Heart left ventricle (tissue), 16 donors: ENCODE measurements at places on chromosomes 11 and 22.

GRCh38 chr11:112292785-112293407 is 32.2 kb upstream of the PLET1 start:
- no peak for DNase-seq

- DNase-seq = peak; percentile 84
These were observed 14.5 kb upstream of the P4HA3 start for GRCh38 chr11:74325649-74326645.

GRCh38 chr11:16926883-16927626 is 87.2 kb downstream of the PLEKHA7 start:
- no peak for DNase-seq

- DNase-seq = no peak
These were observed 122.2 kb downstream of the ABTB2 start for GRCh38 chr11:34235591-34236071.

DNA sequence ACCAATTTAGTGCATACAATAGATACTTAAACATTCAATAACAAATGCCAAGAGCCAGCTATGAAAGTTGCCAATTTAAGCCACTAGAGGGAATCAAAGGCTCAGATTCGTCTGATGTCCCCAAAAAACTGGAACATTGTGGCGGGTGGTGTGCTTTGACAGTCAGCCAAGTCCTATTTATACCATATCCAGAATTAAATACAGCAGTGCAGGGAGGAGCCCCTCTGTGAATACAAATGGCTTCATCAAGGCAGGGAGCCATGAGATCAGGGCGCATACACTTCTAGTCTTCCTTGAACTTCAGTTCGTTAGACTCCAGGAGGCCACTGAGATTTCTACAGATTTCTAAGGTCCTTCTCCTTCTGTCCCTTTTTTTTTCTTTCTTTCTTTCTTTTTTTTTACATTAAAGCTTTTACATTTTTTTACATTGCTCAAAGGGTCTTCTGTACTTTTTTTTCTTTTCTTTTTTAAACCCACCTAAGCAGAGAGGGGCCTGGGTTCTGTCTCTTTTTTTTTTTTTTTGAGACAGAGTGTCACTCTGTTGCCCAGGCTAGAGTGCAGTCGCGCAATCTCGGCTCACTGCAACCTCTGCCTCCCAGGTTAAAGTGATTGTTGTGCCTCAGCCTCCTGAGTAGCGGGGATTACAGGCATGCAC is 41.5 kb upstream of the HSPA8 start:
- DNase-seq = peak; percentile 70

GRCh38 chr11:110856996-110857812 is 145.0 kb upstream of the ARHGAP20 start:
- no peak for DNase-seq

GRCh38 chr11:134564472-134565200 is 152.6 kb upstream of the B3GAT1 start:
- no peak for DNase-seq

GRCh38 chr11:122594986-122595645 is 60.4 kb upstream of the UBASH3B start:
- no peak for DNase-seq

DNA sequence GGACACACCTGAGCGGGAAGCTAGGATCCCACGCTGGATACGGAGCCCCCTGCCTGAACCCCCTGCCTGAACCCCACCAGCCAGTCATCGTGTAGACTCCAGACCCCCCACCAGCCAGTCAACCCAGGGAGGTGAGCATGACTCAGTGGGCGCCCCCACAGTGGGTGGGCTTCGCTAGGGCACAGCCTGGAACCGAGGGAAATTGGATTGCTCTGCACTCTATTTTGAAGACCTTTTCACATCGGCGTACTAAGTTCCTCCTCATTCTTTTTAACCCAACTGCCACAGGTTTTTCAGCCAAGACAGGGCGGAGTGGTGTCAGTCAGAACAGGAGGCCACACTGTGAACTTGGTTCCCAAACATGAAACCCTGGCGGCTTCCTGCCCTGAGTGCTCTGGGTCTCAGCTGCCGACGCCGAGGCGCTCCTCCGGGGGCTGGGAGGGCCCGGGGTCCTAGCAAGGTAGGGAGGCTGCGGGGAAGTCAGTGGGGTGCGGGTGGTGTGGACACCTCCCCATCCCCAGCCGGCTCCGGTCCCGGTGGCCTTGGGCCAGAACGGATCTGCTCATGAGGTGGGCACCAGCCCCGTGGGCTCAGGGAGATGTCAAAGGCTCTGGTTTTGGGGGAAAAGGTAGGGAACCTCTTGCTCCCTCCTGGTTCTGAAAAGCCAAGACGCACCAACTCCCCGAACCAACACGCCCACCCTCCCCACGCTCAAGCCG is 57.0 kb downstream of the BRD1 start:
- DNase-seq = no peak

DNA sequence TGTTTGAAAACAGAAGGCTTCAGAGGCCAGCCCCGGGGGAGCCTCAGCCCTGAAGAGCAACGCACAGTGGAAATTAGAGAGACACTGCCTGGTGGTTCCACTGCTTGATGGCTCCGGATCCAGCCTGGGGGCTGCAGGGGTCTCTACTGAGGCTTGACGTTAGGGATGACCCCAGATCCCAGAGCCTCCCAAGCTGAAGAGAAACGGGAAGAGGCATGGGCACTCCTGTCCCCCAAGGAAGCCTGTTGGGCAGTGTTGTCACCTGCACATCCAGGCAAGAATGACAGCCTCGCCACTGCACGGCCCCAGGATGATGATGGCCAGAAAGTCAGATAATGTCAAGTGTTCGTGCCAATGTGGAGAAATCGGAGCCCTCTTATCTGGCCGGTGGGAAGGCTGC is 56.8 kb upstream of the FGF3 start:
- DNase-seq = no peak
